ENCODE measurements at places on chromosomes 2 and 18.
A peak's percentile ranks its signal among the peaks of the same experiment; 100 is the strongest.

- no peak for DNase-seq
Observed at GRCh38 chr18:44927127-44927849, 246.6 kb downstream of the SETBP1 start.

DNA sequence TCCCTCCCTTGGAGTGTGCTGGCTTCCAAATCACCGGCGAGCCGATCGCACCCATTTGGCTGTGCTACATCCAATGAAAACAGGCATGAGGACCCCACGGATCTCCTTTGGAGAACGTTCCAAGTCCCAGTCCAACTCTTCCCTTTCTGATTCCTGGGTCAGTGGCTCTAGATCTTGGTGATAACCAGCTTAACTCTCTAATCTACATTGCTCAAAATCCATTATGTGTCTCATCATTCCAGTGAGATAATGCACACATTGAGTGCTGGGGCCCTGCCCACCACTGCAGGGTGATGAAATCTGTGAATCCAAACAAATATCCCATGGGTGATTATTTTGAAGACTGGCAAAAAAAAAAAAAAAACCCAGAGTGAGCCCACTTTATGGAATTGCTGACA lies 232.7 kb upstream of the COPS8 start:
- no peak for DNase-seq

DNA sequence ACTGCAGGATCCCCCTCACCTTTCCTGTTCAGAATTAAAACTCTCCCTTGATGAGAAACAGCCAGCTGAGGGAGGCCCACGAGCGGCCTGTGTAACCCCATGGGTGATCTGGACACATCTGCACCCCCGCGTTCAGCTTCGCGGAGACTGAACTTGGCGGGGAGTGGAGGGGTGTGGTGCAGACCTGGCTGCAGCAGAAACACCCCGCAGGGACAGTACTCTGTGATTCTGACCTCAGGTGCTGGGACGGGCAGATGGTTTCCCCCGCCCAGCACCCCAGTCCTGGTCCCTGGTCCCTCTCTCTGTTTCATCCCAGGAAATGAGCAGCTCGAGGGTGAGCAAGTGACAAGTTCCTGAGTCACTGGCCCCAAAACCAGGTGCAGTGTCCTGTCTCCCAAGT lies 41.2 kb downstream of the GBX2 start:
- no peak for DNase-seq

DNA sequence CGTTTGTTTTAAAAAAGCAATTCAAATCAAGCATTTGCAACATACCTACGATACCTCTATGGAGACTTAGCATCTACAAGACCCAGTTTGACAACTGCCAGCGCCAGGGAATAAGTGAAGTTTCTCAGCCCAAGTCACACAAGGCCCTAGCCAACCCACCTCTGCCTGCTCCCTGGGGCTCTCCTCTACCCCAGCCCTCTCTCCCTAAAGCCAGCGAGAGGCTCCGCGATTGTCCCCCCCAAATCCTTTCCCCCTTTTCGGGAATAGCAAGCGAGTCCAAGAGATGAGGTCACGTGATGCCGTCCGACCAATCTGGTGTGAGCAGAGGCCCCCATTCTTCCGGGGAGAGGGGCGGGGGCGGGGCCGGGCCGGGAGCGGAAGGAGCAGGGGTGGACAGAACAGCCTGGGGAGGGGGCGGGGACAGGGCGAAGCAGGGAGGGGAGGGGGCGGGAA lies 102.2 kb upstream of the RAB6C start:
- DNase-seq = peak; percentile 90

- DNase-seq = no peak
Observed at GRCh38 chr2:98775146-98775986, 44.4 kb upstream of the MGAT4A start.

- DNase-seq = no peak
Observed at GRCh38 chr2:240139011-240139441, 1.4 kb downstream of the OTOS start.

DNA sequence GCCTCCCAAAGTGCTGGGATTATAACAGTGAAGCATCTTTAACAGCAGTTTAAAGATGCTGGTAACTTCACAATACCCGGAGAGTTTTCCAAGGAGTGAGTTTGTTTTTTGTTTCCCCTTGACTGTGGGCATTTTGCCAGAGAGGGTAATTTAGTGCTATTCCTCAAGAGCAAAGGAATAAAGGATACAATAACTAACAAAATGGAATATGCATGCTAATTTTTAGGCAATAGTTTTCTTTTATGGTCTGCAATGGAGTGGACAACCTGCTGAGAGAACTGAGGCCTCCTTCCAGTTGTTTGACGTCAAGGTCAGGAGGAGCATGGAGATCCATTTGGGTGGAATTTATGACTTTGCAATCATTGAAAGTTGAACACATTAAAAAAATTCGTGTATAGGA lies 15.9 kb upstream of the GREB1 start:
- no peak for DNase-seq

- DNase-seq = no peak
Observed at GRCh38 chr2:213934560-213934959, 476.3 kb upstream of the VWC2L start.

- no peak for DNase-seq
Observed at GRCh38 chr2:183242937-183243336, 118.7 kb downstream of the NUP35 start.

- DNase-seq = no peak
Observed at GRCh38 chr2:33681364-33681757, 82.3 kb upstream of the FAM98A start.

GRCh38 chr2:8078705-8079104 lies 603.2 kb upstream of the ID2 start:
- DNase-seq = no peak

DNA sequence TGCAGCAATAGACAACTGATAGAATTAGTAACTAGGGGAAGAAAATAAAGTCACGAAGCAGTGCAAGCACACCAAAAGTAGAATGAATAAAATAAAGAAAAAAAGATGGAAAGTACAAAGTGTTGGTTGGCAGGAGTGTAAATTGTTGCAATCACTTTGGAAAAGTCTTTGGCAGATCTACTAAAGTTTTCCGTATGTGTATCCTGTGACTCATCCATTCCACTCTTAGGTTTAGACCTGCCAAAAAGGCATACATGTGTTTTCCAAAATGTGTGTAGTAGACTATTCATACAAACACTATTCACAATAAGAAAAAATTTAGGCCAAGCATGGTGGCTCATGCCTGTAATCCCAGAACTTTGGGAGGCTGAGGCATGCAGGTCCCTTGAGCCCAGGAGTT lies 282.1 kb upstream of the FSIP2 start:
- DNase-seq = no peak

DNA sequence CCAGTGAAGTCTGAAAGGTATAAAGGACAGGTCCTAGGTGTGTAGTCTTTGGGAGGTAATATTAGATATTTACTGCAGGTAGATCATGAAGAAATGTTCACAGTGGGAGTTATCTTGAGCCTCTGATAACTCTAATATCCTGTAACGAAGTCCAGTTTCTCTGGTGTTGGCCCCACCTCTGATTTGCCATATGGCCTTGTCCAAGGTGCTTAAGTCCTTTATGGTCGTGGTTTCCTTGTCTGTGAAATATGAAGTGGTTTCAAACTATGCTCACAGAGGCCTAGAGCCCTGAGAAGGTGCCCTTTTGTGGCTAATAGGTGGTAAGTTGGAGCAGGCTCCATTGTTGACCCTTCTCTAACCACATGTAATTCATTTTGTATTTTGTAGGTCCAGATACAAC lies 190.7 kb downstream of the ICOS start:
- DNase-seq = no peak

DNA sequence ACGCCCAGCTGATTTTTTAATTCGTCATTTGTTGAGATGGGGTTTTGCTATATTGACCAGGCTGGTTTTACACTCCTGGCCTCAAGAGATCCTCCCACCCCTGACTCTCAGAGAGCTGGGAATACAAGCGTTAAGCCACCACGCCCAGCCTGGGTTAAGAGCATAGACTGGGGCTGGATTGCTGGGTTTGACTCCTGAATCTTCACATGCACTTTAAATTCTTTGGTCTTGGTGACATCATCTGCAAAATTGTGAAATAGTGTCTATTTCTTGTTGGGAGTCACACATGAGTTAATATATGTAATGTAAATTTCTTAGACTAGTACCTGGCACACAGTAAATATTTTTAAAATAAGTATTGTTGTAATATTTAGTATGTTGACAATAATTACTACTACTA lies 257.4 kb downstream of the DOK6 start:
- no peak for DNase-seq

DNA sequence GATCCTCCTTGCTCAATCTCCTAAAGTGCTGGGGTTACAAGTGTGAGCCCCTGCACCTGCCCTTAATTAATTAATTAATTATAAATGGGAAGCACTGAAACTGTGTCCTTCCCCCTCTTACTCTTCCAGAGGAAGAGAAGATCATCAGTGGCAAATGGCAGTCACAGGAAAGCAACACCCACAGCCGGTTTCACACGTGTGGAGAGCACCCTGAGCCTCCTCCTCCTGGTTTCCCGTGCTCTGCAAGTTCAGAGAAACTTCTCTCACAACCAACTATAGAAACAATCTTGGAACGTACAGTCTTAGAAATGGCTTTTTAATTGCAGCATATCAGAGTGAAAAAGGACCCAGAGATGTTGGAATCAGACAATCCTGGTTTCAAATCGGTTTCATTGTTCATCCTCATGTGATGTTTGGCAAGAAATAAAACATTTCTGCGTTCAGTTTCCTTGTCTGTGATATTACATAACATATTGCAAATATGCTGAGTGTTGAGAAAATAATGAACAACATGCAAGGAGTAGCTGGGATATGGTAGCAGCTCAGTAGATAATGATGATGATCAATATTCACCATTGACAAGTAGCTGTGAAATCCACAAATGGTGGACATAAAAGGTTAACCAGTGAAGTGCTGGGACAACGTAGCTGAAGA lies 141.0 kb upstream of the KCTD1 start:
- no peak for DNase-seq

DNA sequence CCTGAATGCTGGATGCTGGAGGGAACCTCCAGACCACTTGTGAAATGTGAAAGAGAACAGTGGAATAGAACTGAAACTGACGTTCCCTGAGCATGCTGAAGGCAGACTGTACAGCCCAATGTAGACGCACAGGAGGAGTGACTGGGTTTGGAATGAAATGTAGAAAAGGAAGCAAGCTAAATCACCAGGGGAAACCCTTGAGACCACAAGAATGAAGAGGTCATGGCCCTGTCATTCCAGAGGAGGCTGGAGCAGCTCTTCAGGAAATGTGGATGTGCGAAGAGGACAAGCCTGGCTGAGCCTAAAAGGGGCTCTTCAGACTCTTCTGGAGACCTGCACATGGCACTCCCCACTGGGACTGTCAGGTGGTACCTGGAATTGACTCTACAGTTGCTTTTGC lies 118.5 kb upstream of the ALPP start:
- no peak for DNase-seq

DNA sequence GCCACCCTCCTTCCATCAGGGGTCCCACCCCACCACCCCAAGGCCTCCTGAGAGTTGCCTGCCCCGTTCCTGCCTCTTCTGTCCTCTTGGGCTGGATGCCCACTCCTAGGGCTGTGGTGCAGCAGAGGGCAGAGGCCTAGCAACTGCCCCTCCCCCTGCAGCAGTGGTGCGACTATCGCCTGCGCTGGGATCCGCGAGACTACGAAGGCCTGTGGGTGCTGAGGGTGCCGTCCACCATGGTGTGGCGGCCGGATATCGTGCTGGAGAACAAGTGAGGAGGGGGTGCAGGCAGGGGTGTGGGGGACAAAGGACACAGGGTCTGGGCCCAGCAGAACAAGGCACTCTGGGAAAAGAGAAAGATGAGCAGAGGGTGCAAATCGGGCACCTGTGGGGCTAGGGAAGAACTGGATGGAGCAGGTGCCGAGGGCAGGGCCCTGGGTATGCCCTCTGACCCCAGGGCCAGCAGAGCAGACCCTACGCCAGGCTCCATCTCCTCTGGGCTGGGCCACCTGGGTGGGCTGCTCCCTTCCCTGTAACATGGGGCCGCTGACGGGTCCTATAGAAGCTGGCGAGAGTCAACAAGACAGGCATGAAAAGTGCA lies 1.0 kb downstream of the CHRNG start:
- no peak for DNase-seq

- no peak for DNase-seq
Observed at GRCh38 chr2:128327180-128327964, 8.7 kb upstream of the HS6ST1 start.

GRCh38 chr2:76197842-76198448 lies 487.2 kb upstream of the GCFC2 start:
- DNase-seq = peak; percentile 6

DNA sequence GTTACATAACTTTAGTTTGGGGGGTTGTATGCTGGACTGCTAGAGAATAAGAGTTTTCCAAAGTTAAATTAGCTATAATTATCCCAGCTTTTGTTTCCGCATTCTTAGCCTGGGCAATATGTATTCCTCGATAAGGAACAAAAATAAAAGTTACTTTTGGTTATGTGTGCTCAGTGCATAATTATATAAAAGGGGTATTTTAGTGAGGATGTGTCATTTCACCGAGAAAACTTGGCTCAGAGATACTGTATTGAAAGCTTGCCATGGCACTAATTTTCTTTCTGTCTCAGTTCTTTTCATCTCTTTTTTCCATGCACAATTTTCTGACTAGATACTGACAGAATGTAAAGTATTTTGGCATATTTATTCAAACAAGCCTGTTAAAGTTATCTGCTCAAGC lies 28.2 kb downstream of the ARHGAP15 start:
- DNase-seq = no peak

- no peak for DNase-seq
Observed at GRCh38 chr2:237214030-237214675, 128.5 kb downstream of the COPS8 start.

- DNase-seq = no peak
Observed at GRCh38 chr2:115165529-115166109, 723.2 kb downstream of the DPP10 start.

DNA sequence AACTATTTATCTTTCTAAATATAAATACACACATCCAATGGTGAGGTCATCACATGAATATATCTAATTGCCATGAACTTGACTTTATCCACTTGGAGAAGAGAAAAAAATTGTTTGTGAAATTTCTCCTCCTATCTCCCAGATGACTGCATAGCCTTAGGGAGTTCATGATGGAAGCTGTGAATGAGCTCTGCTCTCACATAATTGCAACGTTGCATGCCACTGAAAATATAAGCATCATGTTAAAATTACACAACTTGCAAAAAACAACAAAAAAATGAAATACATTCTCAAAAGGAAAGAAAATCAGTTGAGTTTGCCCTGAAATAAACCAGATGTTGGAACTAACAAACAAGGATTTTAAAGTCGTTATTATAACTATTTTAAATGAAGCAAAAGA lies 50.6 kb upstream of the OSR1 start:
- no peak for DNase-seq

DNA sequence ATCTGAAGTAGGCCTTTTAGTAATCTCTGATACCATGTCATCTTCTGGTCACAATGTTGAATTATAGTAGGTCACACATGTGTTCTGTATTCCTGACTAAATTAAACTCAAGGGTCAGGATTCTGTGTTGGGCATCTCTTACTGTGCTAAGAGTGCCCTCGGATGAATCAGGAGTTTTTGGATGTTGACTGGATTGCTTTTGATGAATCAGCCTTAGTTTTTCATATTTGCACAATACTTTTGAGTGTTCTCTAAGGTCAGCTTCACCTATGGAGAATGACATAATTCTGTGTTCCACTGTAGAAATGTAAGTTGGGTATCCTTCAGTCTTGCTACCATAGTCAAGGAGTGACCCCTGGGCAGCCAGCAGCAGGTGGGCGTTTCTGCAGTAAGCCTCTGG lies 190.1 kb downstream of the PTPRM start:
- no peak for DNase-seq

Data from amygdala (tissue), 56 donors.